ENCODE measurements at places on chromosomes 5 and 9.

DNA sequence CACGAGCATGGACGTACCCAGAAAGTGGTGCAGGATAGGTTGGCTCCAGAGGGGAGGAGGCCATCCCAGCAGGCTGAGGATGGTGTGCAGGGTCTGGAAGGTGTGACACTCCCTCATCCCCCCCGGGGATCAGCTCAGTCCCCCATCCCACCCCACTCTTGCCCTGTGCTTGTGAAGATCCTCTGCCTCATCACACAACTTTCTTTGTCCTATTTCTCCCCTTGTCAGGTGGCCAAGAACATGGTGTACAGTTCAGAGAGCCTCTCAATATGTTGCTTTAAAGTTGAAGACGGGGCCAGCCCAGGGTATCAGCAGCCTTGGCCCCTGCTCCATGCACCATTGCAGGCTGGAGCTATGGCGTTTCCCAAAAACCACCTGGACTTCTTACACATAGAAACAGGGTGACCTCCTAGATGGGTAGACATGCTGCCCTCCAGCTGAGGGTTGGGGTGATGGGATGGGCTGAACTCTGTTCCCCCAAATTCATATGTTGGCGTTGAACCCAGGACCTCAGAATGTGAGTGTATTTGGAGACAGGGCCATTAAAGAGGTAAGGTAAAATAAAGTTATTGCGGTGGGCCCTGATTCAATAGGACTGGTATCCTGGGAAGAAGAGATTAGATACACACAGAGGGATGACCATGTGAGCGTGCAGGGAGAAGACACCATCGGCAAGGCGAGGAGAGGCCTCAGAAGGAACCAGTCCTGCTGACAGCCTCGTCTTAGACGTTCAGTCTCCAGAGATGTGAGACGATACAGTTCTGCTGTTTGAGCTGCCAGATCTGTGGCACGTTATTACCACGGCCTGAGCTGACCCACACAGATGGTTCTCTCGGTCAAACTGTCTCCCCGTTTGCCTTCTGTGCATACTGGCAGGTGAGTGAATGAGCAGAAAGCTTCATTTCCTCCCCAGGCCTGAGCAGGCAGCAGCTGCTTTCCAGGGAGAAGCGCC is 272.5 kb downstream of the GADD45G start:
- no peak for DNase-seq

DNA sequence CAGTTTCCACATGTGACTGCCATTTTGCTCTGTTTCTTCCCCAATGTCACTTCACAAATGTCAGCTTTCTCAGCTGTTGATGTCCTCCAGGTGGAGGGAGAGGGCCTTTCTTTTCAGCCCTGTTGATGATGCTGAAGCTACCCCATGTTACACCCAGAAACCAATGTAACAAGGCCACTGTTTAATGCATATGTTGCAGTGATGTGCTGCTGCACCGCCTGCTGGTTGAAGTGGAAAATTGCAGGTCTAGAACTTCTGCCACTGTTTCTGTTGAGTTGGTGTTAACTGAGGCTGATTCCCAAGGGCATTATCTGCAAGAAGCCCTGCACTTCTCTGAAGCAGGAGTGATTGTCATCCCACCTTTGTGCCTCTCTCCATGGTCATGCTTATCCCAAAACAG is 428.4 kb downstream of the KDM4C start:
- DNase-seq, result no peak

GRCh38 chr5:137606401-137606800 is 107.3 kb upstream of the SPOCK1 start:
- no peak for DNase-seq

DNA sequence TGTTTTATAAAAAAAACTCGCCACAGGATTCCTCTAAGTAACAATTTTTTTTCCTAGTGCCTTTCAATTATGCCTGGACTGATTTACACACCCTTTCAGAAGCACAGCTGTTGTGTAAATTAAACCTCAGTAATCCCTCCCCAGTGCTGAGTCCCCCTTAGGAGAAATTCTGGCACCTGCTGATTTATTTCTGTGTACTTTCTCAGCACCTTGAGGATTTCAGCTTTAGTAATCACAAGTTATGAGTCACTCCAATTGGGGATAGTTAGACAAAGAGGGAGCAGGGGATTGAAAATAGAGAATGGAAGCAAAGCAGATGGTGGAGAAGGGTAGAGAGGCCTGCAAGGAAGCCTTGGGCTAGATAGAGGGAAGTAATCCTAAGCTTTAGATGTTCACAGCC is 171.7 kb downstream of the TTLL11 start:
- DNase-seq, result no peak

DNA sequence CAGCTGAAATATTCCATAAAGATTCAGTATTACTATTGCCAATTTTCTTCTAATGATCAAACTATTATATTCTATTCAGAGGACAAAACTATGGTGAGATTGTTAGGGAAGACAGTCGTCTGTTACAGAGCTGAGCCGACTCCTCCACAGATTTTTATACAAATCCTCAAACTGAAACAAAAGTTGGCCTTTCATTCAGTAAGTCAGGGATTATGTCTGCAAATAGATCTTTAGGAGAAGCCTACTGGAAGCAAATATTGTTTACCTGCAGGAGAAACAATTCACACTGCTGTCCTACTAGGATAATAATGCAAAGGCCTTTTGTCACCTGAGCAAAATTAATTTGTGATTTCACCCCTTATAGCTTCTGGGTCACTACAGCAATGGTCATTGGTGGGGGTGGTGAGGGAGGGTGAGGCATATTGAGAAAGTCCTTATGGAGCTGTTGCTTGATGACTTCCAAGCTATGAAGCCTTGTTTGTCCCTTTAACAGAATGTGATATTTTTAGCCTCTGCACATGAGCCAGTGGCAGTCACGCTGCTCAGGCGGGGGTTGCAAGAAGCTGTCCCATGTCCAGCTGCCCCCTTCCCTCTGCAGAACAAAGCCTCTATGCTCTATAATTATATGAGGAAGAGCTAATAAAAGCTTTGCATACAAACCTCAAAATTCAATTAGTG is 200.5 kb upstream of the KLF9 start:
- DNase-seq, result no peak

GRCh38 chr5:154373326-154373725 is 72.5 kb upstream of the SAP30L start:
- DNase-seq, result no peak

GRCh38 chr5:62509806-62510205 is 68.8 kb upstream of the LRRC70 start:
- DNase-seq, result no peak

DNA sequence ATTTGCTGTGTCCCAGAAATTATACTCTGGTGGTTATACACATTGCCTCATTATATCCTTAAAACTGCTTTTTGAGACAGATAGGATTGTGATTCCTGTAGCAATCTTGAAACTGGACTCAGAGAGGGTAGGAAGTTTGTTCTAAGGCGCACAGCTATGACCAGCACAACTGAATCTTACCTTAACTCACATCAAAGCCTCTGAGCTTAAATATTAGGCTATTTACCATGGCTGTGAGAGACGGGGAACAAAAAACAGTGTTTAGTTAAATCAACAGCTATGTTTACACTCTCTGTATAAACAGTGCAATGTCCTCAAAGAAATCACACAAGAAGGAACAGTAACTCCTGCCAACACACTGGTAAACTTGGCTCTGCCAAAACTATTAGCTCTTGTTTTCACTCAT is 50.9 kb upstream of the TUT7 start:
- no peak for DNase-seq

DNA sequence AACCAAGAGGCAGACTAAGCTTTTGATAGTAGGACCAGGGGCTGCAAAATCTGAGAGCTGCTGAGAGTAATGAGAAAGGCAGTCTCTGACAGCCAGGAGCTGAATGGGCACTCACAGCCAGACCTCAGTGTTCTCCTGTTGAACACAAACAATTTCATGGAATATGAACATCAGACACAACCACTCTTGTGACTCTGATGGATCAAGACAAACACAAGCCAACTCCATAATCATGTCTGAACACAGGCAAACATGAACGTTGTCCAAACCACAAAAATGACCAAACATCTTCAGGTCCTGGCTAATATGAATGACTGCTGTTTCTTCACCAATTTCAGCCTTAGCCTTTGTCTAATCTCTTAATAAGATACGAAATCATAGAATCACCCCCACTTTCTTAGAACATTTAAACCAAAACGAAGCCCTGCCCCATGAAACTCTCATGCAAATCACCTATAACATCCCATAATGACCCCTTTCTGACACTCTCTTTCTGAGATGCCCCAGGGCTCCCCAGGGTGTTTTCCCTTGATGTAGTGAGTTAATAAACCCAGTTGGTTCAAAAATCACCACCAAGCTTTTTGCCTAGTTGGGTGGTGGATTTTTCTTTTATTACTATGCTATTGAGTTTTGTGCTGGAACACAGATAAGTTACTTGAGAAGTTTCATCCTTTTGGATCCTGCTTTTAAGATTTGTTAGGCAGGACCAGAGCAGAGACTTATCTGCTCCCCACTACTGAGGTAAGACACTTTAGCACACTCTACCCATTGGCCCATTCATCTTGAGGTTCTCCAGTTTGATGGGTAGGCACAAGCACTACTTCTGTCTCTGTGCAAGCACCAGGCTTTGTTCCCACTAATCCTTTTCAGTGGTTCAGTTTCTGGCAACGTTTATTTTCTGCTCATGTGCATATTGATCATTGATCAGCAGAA is 5.9 kb upstream of the ERAP2 start:
- no peak for DNase-seq

- no peak for DNase-seq
These were observed 132.9 kb downstream of the STARD4 start for GRCh38 chr5:111379391-111379816.

DNA sequence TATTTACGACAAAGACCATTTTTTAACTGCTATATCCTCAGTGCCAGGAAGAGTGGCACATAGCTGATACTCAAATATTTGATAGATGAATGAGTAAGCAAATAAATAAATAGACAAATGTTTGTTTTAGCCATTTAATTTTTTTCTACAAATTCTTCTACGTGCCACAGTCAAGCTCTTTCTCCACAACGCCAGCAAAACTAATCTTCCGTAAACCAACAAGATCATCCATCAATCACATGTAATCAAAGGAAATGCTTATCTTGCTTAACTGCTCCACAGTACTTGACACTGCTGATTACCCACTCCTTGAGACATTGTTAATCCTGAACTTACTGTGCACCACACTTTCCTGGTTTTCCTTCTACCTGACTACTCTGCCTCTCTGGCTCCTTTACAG is 136.7 kb downstream of the EDIL3 start:
- no peak for DNase-seq

GRCh38 chr5:179347581-179347980 is 2.3 kb upstream of the ADAMTS2 start:
- no peak for DNase-seq

- no peak for DNase-seq
These were observed 250.9 kb upstream of the PIK3R1 start for GRCh38 chr5:67964619-67965018.

DNA sequence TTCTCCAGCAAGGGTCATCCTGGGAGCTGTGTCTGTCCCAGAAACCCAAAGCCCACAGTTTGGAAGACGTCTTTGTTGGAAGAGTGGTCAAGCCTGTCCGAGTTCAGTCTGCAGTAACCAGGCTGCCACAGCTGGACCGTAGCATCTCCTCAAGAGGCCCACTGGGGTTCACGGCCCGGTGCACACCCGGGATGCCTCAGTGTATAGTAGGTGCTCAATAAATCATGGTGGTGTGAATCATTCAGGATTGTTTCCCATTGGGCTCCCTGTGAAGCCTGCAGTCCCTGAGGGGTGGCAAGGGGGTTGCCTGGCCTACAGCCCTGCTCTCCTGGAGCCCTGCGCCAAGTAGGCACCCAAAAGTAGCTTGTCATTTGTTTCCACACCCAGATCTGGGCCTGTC is 10.3 kb upstream of the PRRX2 start:
- DNase-seq, result no peak

- no peak for DNase-seq
These were observed 8.8 kb downstream of the RGS7BP start for GRCh38 chr5:64514612-64515011.

DNA sequence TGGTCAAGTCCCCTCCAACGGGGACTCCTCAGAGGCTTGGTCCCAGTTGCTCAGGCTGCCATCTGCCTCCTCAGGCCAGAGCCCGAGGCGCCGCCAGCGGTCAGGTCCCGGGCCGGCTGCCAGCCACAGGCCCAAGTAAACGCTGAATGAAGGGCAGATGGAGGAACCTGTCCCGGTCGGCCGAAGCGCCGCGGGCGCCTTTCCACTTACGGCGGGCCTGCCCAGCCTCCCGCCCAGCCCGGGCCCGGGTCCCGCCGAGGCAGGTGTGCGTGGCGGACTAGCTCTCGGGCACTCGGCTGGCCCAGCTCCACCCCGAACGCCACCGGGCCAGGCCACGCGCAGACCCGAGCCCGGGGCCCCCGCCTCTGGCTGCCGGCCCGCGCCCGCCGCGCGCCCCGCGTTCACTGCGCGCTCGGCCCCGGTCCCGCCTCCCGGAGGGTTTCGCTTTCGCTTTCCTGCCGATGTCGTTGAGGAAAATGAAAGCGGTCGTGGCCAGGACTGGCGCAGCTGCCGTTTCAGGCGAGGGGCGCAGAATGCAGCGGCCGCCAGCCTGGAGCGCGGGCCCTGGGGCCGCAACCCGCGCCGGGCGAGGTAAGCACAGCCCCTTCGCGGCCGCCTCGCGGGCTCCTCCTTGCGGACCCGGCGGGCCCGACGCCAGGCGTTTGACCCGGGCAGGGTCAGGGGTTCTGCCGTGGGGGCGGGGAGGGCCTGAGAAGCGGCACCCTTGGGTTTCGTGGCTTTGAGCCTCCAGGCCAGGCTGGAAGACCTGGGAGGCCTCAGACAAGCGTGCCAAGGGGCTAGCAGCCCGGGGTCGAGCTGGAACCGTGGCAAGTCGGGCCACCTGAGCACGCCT is 41.2 kb downstream of the SLC22A5 start:
- peak; percentile 76 for DNase-seq

DNA sequence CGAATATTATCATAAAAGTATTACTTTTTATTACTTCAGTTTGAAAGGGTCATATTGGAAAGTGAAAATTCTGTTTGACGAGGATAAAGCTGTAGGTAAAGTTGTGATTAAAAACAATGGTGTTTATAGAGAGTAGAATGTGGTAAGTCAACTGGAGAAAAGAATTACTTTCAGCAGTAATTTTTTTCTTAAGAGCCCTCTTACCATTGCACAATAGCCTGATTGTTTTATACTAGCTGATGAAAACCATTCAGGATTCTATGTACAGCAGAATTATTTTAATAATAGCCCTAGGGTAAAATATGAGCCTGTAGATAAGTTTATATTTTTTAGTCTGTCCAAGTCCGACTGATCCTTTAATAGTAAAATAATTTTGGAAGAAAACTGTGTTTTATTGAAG is 16.6 kb downstream of the CDC42SE2 start:
- DNase-seq, result no peak

DNA sequence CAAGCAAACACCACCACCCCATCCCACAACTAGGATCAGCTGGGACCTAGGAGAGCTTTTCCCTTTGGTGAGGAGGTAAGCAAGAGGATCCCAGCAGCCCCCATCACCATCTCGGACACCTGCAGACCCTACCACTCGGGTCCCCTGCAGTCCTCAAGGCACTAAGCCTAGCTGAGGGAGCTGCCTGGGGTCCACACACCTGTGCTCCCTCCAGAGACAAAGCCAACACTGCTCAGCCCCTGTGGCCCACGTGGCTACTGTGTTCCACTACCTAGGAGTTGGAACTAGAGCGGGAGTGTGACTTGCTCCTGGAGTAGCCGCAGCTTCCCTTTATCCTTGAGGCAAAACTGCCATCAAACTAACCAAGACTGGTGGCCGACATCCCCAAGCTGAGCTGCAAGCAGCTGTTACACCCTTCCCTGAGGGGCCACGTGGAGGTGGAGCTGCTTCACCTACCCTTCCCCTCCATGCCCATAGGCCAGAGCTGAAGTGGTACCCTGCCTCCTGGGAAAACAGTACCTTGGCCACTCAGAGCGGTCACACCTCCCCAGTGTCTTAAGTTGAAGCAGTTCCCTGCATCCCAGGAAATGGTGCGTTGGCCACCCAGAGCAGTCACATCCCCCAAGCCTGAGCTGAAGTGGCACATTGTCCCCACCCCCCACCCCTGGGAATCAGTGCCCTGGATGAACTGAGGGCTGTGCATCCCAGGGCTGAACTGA is 205.5 kb downstream of the CACNA1B start:
- no peak for DNase-seq
